GM23248 (cell line): ENCODE measurements at places on chromosomes 6 and 20. TPM values are rescaled to one million over a fixed set of nuclear protein-coding genes. Genes with fewer than 3 reads are reported as not detected.

Gene SIM1
- total RNA-seq = 1.6 and 4.9 TPM in 2 replicates

Gene AVP
- total RNA-seq = not detected in 2 replicates

GRCh38 chr6:170365593-170365992 lies 59.0 kb downstream of the FAM120B start:
- no peak for DNase-seq

DNA sequence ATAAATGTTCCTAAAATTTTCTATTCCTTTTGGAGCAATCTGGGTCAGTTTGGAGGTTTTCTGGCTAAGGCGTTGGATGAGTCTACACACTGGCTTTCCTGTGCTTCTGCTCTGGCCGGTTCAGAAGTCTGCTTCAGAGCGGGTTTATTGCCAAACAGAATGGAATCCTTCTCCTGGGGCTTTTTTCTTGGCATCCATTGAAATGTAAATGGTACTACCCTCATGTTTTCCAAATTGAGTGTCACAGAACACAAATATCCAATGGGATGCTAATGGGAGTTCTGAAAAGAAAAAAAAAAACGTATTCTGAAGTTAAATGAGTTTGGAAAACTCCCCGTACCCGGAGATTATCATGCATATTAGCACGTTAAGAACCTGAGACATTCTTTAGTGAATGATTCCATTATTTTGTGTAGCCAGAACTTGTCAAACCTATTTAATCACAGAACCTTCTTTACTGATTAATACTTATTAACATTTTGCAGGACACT lies 930.3 kb downstream of the QKI start:
- peak; percentile 3 for DNase-seq

DNA sequence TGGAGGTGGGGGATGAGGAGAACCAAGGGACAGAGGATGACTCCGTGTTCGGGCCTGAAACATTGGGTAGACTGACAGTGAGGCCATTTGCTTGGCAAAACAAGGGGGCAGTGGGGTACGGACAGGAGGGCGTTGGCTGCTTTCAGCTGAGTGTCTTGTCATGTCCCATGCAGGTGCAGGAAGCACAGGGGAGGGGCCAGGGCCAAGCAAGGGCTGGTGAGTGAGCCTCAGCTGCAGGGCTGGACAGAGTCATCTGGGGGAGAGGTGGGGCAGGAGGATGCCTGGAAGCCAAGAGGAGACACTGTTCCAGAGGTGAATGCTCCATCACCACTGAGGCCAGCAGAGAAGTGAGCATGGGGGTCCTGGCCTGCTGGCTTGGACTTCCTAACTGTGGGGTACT lies 78.4 kb downstream of the ERMARD start:
- DNase-seq = no peak

Gene GRM1
- not detected in 2 replicates for total RNA-seq

Gene SSTR4
- total RNA-seq = not detected in 2 replicates

DNA sequence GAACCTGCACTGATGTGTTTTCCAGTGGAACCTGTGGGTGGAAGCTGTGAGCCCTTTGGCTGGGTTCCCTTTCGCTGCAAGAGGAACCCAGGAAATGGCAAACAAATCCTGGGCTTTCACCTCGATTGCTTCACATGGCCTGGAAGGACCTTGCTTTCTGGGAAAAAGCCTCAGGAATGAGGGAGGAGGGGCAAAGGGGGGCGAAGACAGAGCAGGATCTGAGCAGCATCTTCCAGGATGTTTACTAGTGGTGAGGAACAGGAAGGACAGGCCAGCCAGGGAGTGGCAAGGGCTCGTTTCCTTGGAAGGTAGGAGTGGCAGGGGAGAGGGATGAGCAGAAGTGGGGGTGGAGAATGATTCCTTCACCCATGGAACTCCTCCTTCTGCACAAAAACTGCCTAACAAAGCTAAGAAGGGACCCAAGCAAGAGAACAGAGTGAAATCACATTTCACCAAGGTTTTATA lies 5.9 kb downstream of the SLC2A10 start:
- DNase-seq = peak; percentile 66

Gene COL9A3
- total RNA-seq = not detected in 2 replicates

DNA sequence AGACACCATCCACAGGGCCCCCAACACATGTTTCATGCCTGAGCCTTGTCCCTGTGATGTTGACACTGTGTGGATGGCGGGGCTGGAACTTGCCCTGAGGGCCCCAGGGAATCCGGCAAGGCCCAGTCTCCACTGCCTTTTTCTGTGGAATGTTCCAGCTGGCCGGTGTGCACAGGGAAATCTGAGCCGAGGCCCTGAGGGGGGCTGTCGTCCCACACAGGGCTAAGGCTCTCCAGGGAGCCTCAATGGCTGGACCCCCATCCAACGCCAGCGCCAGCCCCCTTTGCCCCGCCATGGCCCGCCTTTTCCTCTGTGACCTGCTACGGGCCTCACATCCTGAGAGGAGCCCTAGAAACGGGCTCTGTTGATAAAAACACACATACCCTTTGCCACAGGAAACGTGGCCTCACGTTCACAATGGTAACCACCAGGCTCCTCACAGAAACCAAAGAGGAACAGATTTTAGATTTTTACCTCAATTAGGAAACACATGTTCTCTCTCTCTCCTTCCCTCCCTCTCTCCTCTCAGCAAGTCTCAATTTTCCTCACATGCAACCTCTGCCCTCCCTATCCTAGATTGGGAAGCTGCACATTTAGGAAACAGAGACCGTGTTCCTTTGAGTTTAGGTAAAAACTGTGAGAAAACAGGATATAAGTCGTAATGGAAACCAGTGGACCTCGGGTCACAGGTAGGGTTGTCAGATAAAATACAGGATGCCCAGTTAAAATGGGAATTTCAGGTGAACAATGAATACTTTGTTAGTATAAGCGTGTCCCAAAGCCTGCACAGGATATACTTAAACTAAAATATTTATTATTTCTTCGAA lies 13.7 kb upstream of the ZNF831 start:
- DNase-seq = no peak

Gene ZSCAN23
- 0.32 and 0.51 TPM in 2 replicates for total RNA-seq

DNA sequence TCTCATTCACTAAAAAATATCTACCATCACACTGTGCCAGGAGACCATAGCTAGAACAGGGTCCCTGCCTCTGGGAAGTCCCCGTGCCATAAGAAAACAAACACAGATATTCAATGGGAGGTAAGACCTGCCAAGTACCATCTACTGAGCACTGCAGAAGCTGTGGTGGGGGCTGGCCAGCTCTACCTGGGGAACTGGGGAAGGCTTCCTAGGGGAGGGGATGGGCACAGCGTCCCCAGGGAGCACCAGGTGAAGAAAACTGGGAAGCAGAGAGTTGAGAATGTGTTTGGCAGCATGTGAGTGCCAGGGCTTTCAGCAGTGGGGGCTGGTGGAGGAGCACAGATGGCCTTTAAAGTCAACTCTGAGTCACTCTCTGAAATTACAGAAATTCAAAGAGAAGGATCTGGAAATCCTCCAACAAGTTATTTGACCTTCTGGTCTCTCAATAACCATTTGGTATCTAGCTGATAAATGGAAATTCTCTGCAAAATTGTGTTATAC lies 85.2 kb downstream of the SHLD1 start:
- peak; percentile 60 for DNase-seq

Gene OR2J3
- not detected in 2 replicates for total RNA-seq

DNA sequence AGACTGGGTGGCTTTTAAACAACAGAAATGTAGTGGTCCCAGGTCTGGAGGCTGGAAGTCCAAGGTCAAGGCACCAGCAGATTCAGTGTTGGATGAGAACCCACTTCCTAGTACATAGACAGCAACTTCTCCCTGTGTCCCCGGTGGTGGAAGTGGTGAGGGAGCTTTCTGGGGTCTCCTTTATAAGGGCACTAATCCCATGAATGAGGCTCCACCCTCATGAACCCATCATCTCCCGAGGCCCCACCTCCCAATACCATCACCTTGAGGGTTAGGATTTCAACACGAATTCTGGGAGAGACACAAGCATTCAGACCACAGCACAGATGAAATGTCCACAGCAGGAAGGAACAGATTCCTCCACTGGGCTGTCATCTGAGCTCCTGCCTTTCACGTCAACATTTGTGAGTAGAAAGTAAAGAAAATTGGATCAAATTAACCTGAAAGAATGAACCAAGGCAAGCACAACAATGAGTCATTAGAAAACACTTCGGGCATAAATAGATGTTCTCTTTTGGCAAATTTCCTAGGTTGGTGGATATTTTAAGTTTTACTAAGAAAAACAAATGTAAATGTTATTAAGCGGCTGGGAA lies 130.7 kb downstream of the RNASET2 start:
- DNase-seq = peak; percentile 23

Gene SIRPB1
- total RNA-seq = 0.38 and 0.54 TPM in 2 replicates

GRCh38 chr6:5466281-5467136 lies 205.2 kb downstream of the FARS2 start:
- DNase-seq = peak; percentile 88

DNA sequence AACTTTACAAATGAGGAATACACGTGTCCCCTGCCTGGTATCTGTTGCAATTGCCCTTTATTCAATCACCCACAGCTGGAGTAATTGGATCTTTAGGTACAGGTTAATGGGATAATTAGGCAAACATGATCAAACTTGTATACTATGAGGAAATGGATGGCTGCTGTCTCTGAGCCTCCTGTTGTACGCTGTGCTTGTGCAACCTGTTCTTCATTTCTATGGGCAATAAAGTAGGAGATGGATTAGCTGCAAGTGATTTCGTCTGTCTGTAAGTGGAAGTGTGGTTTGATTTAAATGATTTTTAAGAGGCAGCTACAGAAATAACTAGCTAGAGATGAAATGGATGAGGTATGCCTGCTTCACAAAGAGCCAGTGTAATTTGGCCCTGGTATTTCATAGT lies 474.1 kb downstream of the RNF144B start:
- DNase-seq = no peak

DNA sequence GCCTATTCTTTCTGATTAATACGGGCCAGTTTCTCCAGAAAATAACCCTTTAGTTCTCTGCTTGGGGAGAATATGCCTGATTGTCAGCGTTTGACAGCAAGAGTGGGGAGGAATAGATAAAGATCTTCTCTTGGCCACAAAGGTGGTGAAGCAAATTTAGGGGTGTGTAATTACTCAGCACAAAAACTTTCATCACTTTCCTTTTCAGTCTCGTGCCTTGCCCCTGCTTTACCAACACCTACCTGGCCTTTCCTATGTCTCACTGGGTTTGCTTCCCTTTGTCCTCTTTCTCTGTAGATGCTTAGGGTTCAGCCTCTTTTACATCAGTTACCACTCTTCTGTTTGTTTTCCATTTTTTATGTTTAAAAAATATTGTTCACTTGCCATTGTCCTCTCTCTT lies 99.2 kb downstream of the MCHR2 start:
- DNase-seq = no peak

Gene PPIL6
- 3.5 and 3.7 TPM in 2 replicates for total RNA-seq

Gene CYP21A2
- not detected in 2 replicates for total RNA-seq

GRCh38 chr20:36147690-36148089 lies 6.8 kb upstream of the EPB41L1 start:
- DNase-seq = peak; percentile 63

- DNase-seq = peak; percentile 89
Observed at GRCh38 chr20:34271956-34272355, 30.7 kb downstream of the ASIP start.

Gene CLVS2
- total RNA-seq = not detected in 2 replicates

DNA sequence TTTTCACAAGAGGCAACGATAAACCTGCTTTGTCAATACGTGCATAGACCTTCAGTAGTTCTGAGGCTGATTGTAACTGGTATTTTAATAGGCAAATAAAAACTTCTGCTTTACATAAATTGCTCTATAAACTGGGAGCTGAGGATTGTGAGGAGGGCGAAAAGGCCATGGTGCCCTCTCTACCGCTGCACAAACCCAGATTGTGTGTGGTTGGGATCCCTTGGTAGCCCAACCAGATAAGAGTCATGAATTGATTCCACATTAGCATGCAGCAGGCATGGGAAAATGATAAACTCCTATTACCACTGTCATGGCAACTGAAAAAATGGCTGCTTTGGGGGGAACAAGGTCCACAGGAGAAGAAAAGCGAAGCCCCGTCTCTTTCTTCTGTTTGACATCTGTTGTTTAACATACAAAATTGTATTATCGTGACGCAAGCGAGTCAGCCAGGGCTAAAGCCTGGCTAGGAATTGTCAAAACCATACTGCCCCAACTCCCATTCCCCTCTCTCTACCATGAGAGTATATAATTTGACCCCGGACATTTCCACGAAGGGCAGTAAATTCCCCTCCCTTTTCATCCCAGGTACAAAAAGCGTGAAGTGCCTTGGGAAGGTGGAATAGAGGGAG lies 157.8 kb upstream of the SALL4 start:
- no peak for DNase-seq

GRCh38 chr6:138719744-138720143 lies 53.8 kb upstream of the CCDC28A start:
- no peak for DNase-seq

GRCh38 chr6:31878222-31878621 lies 575 bp downstream of the SLC44A4 start:
- no peak for DNase-seq

Gene CLPSL1
- total RNA-seq = not detected in 2 replicates

Gene TMEM63B
- 29.0 and 43.2 TPM in 2 replicates for total RNA-seq

- no peak for DNase-seq
Observed at GRCh38 chr20:62678553-62678952, 30.1 kb upstream of the NTSR1 start.
